IMR-90 (cell line): ENCODE measurements at places on chromosomes 3 and 15.

- DNase-seq: no peak
These were observed 20.1 kb downstream of the SLC15A2 start for GRCh38 chr3:121914081-121914998.

GRCh38 chr3:114596147-114596546 lies 302.3 kb downstream of the TIGIT start:
- DNase-seq: no peak

- no peak for DNase-seq
These were observed 60.7 kb downstream of the ZNF621 start for GRCh38 chr3:40585381-40586016.

GRCh38 chr3:47250309-47251060 lies 32.1 kb downstream of the KIF9 start:
- DNase-seq: peak; percentile 23

DNA sequence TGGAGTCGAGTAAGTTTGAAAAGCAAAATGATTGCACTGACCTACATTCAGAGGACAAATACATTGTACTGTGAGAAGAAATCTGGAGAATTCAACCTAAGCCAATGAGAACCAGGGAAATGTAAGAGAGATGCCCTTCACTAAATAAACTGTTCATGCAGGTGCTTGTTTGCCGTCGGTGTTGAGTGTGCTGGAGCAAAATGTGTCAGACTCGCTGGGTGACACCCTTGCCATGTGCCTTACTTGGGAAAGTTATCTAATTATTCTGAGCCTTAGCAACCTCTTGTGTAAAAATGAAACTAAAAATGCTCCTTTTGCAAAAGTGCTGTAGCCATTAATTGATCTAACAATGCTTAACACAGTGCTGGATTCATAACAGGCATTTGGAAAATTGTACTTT lies 140.4 kb downstream of the GABRB3 start:
- no peak for DNase-seq

DNA sequence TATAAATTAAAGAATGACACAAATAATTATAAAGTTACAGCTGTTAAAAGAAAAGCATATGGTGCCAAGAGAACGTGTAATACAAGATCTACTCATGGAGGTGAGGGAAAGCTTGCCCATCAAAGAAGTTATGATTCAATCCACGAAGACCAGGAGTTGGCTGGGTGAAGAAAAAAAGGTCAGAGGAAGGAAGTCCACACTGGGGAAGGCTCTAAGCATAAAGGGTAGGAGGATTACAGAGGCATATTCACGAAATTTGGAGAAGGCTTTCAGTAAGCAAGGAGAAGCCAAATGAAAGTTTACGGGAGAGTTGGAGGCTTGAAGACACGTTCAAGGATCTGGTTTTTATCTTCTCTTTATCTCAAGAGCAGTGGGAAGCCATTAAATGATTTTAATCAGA lies 1.8 kb upstream of the TGFBR2 start:
- no peak for DNase-seq
